Choroid plexus epithelial cell (primary cell): ENCODE measurements at places on chromosomes 16 and 17.

DNA sequence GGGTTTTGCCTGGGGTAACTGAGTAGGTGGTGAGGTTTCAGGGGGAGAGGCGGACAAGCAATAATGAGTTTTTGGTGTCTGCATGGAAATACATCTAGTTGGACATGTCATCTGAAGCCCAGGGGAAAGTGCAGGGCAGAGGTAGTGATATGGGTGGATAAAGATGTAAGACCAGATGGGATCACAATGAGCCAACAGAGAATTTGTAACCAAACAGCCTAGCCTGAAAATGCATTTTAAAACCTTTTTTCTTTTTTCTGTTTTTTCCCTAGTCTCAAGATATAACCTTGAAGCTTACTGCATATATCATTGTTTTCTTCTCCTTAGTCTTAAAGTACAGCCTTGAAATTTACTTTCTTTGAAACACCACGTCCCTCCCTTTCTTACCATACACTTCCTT lies 3.7 kb upstream of the ZNF19 start:
- DNase-seq: no peak

DNA sequence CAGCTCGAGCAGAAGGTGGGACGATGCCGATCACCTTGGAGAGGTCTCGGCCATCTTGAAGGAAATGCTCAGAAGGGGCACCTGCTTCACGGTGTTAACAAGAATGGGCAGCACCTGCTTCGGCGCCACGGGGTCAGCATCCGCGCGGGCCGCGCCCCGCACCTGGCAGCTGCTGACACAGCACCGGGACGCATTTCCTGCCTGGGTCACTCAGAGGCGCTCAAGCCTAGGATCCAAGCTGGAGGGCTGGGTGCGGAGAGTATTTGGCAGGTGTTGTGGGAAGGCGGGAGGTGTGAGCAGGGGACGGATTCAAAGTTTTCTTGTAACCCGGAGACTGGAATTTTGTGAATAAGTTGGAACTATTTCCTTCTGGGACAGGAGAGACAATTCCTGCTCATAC lies 39.3 kb upstream of the AKTIP start:
- DNase-seq: no peak

DNA sequence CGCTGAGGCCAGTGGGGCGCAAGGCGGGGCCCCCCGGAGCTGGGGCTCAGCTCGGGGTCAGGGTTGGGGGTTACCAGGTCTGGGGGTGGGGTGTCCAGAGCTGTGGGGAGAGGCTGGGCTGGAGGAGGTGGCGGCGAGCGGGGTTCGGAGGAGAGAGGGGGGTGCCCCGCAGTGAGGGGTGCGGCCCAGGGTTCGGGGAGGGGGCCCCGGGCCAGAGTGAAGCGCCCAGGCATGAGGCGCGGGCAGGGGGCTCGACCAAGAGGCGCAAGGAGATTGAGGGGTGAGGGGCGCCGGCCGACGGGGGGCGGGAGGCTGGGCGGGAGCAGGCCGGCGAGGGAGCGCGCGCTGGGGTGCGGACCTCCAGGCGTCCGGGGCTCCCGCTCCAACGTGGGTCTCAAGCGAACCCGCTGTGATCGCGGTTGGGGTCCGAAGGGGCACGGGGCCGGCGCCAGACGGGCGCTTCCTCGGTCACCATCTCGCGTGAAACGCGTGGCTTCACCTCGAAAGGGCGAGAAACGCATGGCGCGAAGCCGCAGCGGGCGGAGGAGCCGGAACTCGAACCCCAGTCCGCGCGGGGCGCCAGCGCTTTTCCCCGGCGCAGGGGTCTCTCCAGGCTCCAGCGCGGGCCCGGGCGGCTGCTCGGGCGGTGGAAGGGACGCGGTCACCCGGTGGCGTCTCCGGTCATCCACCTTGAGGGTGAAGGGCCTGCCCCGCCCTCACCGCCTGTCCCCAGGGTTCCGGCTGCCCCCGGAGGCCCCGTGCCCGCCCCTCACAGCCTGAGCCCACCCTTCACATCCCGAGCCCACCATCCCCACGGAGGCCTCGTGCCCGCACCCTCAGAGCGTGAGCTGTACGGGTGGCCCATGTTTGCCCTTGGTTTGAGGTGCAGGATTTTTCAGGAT lies 846 bp downstream of the CPNE7 start:
- no peak for DNase-seq

DNA sequence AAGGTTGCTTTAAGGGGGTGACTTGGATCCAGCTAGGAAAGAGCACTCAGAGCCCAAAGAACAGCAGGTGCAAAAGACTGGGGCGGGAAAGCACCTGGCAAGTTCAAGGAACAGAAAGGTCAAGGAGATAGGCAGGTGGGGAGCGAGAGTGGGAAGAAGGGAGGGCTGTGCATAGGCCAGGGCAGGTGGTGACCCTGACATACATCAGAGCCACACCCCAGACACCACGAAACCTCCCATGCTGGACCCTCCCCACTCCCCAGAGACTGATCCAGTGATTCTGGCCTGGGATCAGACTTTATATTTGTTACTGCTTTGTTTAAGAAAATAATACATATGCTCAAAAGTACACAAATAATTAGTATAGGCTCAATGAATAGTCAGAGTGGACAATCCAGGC lies 48.5 kb upstream of the RBFOX3 start:
- no peak for DNase-seq

GRCh38 chr17:19327031-19327783 lies 35.3 kb downstream of the B9D1 start:
- peak; percentile 89 for DNase-seq

- no peak for DNase-seq
These were observed 143.2 kb downstream of the SOCS1 start for GRCh38 chr16:11112723-11113348.

GRCh38 chr16:14958323-14958600 lies 16.6 kb upstream of the PDXDC1 start:
- DNase-seq: no peak

DNA sequence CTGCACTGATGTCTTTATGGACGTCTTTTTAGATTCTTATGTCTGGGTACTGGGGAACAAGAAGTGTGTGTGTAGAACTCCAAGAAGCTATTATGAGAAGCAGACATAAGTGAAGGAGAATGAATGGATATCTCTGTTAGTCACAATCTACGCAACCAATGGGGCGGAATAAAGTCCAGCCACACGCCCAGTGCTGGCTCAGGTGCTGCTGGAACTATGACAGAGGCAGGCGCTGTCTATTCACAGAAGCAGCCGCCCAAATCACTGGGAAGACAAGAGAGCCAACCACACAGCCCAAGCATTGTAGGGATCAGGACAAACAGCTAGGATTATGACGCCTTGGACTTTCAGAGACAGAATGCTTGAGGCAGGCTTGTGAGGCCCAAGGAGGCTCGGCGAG lies 43.9 kb upstream of the ICAM2 start:
- no peak for DNase-seq

DNA sequence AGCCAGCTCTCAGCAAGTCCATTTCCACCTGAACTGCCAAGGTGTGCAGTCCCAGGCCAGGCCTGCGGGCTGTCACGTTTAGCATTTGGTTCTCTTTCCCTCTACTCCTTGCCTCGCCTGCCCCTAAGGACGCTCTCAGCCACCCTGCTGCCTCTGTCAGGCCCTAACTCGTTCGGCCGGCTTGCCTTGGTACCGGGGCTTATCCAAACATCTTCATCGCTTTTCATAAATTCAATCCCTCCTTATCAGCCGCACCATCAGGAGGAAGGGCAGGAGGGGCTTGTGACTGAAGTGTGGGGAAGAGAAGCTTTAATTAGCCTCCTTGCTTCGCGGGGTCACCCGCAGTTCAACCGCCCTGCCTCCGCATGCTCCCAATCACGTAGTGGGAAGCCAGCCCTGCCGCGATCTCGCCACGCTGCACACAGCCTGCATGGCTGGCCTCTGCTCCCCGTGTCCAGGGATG lies 231.1 kb downstream of the SOX9 start:
- DNase-seq: no peak

- no peak for DNase-seq
These were observed 229.2 kb downstream of the COPRS start for GRCh38 chr17:31629696-31630470.

GRCh38 chr16:88730632-88731607 lies 24.6 kb downstream of the CTU2 start:
- DNase-seq: peak; percentile 45

DNA sequence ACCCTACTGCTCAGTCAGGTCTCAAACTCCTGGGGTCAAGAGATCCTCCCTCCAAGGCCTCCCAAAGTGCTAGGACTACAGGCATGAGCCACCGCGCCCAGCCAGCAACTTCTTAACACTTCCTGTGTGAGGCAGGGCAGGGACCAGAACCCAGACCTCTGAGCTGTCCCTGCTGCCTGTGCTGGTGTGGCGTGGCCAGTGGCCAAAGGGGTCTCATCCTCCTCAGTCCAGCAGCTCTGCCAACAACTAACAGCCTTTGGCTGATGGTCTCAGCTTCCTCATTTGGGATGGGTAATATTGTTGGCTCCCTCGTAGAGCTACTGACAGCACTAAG lies 1.4 kb upstream of the LLGL1 start:
- no peak for DNase-seq

DNA sequence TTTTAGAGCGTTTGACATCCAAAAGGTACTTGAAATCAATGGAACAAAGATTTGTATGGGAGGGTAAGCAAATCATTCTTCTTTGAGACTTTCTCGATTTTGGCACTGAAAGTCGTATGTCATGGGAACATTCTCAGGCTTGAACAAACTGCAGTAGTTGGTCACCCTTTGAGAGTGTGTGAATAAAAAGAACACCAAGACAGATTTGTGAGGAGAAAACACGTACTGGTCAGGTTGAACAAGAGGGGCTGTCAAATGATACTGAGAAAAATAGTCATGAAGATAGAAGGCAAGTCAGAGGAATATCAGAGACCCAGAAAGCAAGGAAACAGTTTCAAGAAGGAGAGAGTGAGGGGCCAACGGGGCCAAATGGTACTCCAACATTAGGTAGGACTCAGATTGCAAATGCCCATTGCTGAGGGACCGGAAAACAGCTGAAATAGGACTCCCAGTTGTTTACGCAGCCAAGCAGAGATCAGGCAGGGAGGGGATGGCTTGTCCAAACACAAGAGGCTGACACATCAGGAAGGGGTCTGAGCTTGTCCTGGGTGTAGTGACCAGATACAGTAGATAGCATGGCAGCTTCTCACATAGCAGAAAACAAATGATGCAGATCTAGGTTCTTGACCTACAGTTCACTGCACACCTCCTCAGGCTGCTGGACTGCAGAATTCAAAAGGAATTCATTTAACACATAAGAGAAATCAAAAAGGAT lies 74.5 kb upstream of the MYOCD start:
- DNase-seq: peak; percentile 45

GRCh38 chr17:56678249-56679114 lies 85.0 kb downstream of the NOG start:
- no peak for DNase-seq

DNA sequence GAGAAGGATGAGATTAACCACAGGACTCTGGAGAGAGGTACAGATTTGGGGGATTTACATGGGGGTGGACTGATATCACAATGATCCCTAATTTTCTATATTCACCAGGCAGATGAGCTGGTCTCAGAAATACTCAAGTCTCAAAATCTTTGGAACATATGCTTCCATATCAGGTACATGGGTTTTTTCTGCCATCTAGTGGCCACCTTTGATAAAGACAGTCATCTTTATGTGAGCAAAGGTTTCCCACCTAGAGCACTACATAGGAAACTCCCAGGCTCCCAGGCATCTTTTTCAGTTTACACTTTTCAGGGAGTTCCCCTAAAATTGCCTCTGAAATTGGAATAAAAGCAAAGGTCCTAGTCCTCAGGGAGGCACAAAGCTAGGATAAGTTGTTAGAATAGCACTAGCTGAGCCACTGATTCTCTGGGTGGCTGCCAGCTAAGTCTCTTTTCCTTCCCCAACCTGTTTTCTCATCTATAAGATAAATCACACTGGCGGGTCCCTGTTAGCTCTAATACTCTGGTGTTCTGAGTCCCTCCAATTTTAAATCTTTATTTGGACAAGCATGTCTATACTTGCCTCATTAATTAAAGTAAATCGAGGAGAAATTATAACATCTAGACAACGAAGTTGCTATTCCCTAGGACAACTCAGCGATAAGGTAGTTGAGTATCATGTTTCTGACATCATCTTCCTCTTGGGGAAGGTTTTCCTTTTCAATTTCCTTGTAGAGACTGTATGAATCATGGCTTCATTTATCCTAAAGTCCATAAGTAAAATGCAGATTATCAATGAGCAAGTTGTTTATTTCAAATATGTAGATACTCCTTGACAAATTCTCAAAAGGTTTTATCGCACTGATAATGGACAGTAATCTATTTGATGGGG lies 19.0 kb upstream of the MON1B start:
- peak; percentile 79 for DNase-seq

DNA sequence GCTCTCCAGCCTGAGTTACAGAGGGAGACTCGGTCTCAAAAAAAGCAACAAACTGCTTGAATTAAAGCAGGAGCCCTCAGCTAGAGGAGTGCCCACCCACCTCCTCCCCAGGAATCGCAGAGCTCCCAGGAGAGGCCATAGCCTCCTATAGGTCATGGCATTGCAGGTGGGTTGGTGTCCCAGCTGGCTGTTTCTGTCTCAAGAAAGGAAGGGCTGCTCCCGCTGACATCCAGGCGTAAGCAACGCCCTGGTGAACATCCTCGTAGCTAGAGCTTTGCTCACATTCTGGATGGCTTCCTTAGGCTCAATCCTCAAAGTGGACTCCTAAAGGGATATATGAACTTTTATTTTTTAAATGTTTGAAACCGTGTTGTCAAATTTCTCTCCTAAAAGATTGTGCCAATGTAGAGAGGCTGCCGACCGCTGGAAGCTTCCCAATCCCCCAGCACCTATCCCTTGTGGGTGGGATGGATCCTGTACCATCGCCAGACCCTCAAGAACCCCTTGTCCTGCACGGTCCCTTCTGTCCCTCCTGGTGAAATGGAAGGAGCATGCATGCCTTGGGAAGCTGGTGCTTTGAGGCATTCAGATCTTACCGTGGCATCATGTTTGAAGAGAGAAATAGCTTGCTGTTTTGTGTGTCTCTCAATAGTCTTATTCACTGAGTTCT lies 5.9 kb downstream of the NLRC5 start:
- no peak for DNase-seq
